ENCODE measurements at places on chromosomes 4 and X.

DNA sequence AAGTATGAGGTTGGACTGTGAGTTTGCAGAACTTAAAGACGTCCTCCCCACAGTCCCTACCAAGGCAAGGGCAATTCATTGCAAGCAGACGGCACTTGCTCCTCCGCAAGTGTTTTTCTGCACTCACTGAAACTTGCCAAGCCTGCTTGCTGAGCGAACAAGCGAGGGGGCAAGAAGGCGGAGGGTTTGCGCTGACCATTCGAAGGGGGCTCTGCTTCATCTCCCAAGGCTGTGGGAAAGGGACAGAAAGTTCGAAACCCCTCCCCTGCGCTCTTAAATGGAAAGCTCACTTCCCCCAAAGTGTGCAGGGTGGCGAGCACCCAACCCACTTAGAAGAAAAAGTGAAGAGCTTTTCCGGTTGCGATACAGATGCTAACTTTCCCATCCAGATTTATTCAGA, 1.4 kb downstream of the MID1 start:
- DNase-seq: no peak

GRCh38 chrX:15151267-15152186, 118.4 kb downstream of the ASB9 start:
- no peak for DNase-seq

DNA sequence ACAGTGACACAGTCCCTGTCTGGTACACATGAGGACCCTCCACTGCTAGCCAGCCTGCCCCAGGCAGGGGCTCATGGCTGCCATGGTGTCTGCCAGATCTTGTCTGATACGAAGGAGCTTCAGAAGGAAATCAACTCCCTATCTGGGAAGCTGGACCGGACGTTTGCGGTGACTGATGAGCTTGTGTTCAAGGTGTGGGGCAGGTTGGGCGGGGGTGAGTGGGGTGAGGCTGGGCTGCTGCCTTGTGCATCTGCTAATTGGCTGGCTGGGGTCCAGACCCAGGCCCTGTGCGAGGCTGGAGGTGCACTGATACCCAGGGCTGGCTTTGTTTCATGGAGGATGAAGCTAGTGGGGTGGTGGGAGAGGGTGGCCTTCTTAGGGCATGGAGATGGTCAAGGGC, 13.8 kb downstream of the CCDC22 start:
- no peak for DNase-seq

- peak; percentile 47 for DNase-seq
These were observed 48.3 kb upstream of the WDR1 start for GRCh38 chr4:10164877-10165283.

DNA sequence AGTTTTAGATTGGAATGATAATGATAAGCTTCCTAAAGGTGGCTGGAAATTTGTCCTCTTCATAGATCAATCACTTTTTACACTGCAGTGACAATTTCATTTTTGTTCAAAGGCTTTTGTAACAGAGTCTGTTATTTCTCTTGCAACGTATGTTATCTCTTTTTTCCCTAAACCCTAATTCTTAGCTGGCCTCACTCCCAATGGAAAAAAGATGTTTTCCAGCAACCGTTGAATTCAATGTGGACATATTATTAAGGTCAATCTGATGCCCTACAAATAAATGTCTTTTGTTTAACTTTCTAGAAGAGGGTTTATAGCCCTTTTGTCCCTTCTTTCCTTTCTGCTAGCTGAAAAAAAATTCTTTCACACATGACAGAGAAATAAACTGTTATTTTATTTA, 192.7 kb upstream of the NWD2 start:
- no peak for DNase-seq

DNA sequence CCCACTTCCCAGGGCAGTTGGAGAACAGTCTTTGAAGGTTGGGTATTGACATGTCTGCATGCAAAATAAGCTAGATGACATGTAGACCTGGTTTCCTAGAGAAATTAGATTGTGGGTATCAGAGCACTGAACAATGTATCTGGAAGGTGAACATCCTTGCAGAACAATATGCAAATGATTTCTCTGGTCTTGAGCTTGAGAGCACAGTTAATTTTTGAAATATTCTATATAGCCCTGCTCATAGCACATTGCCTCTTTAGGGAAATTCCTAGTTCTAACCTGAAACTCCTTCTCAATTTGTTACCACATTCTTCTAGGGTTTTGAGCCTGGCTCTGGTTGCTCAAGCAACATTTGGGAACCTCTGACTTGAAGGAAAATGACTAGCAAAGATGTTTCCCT, 41.6 kb upstream of the LAS1L start:
- no peak for DNase-seq

DNA sequence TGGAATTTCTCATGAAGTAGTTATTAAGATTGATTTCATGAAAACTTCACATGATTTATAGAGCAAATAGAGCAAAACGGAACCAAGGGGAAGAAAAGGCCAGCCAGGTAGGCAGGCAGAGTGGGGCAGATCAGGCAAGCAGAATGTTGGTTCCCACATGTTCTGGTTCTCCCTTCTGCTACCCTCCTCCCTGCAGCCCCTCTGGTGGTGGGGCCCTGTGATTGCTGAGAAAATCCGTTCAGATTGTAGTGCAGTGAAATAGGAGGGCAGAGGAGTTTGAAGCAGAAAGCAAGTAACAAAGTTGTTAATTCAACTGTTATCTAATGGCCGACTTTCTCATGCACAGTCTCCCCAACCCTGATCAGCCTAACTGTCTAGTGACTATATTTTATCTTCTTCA, 185.3 kb downstream of the MID1IP1 start:
- DNase-seq: no peak

DNA sequence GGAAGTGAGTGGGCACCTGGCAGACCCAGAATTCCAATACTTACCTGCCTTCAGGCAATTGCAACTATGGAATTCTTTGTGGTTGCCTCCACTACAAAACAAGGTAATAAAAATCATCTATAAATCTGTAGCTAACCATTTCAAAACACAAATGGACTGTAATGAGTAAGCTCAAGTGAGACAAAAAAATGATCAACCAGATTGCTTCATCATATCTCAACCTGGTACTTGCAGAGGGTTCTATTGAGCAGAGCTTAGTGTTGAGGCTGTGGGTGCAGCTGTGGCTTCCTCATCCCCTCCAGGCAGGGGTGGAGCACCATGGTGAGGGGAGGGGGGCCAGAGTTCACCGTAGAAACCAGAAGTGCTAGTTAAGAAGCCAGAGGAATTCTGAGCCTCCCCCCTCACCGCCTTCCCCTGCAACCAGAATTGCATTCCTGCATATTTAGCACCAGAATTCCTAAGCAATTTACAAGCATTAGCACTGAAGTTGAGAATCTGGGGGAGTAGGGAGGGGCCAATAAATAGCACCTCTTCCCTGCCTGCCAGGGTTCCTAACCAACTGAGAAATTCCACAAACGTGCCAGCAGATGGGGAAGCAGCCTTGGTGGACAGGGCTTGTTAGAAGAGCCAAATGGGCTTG, 11.5 kb downstream of the CTAG1A start:
- DNase-seq: no peak

DNA sequence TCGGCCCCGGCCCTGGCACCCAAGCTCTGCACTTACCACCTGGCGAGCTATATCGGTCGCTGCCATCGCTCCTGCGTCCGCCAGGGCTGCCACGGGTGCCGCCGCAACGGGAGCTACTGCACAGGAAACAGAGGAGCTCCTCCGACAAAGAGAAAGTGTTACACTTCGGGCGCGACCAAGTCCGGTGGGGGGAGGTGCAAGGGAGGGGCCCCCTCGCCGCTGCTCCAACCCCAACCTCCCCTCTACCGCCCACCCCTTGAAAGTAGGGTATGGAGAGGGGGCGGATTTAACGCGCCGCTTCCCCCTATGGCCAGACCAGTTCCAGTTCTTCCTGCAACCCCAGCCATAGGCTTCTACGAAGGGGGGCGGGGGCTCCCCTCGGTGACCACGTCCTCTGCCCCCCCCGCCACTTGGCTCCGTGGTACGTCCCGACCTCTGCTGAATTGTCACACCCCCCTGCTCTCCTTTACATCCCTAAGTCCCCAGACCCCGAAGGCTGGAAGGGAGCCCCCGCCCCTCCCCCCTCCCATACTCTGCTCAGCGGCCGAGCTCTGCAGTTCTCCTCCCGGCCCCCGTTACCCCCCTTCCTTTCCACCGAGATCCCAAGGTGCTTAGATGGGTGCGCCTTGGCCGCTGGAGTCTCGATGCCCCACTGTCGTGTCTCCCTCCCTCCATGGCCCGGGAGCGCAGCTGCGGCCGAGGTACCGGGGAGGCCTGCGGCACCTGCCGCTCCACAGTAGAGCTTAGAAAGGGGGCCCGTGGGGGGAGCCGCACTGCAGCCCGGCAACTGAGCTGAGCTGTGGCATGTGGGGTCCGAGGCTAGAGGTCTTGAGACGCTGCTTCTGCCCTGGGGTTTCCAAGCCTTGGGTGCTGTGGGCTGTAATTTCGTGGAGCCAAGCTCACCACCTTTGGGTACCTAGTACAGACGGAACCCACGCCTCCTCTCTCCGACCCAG, at the start of gene SEPTIN6:
TSS of gene SEPTIN6 (minus strand) at position 129 of the 956 bp plus-strand sequence. CDS start at position 66, 63 bp downstream.
- peak; percentile 19 for DNase-seq

Data from NCI-H146 (cell line).